Left ventricle myocardium inferior (tissue), 1 donor: ENCODE measurements at places on chromosomes 3 and 15. TPM values are rescaled to one million over a fixed set of nuclear protein-coding genes. Genes with fewer than 3 reads are reported as not detected.

- H3K27ac ChIP-seq, result no peak overlapping the region
- H3K4me3 ChIP-seq, result no peak overlapping the region
- no peaks in the 10 kb centered on the region for H3K36me3 ChIP-seq
- peaks cover 97% of the 10 kb centered on the region for H3K4me1 ChIP-seq
- H3K27me3 ChIP-seq, result no peaks in the 10 kb centered on the region
Measured at GRCh38 chr3:16936676-16937230, 52.0 kb downstream of the PLCL2 start.

DNA sequence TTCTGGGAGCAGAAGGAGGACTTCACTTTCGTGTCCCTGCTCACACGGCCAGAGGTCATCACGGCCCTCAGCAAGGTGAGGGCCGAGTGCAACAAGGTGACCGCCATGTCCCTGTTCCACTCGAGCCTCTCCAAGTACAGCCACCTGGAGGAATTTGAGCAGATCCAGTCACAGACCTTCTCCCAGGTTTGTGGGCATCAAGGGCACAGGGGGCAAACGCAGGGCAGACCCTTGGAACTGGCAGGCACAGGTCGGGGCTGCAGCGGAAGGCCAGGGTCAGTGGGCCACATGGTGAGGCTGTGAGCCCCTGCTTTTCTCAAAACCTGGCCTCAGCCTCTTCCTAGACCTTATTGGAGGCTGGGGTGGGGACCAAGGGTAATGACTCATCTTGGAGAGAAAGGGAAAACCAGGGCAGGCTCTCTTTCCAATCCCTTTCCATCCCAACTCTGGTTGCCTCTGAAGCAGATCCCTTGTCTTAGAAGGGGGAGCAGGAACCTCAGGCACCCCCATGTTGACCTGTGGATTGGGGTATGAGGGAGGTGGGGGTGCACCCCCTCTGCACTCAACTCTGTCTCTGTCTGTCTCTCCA, 29.5 kb downstream of the DNAH1 start:
- H3K4me3 ChIP-seq, result no peak overlapping the region
- H3K27ac ChIP-seq, result no peak overlapping the region
- H3K4me1 ChIP-seq, result peaks cover 27% of the 10 kb centered on the region
- H3K27me3 ChIP-seq, result no peaks in the 10 kb centered on the region
- DNase-seq, result no peak

- no peak overlapping the region for H3K4me3 ChIP-seq
- H3K4me1 ChIP-seq, result no peaks in the 10 kb centered on the region
- no peak overlapping the region for H3K27ac ChIP-seq
Measured at GRCh38 chr3:48528048-48528447, 24.1 kb upstream of the SHISA5 start.

DNA sequence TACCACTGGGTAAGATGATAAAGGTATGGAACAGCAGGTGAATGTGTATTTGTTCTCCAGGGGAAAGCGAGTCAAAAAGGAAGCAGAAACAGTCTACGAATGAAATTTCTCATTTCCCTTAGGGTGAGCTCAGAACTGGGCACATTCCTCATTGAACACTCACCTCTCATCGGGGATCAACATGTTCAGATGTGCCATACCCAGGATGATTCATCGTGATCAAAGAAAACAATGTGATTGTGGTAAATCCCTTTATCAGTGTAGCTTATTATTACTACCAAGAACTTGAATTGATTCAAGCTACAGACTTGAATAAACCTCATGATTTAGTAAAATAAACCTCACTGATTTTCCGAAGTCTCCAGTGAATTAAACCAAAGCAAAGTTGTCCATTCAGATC, 72.1 kb downstream of the GJD2 start:
- no peak for DNase-seq
- H3K27ac ChIP-seq, result no peak overlapping the region
- no peak overlapping the region for H3K4me3 ChIP-seq
- H3K27me3 ChIP-seq, result peaks cover 16% of the 10 kb centered on the region

GRCh38 chr3:196144383-196145105, 62.7 kb upstream of the TFRC start:
- no peak for DNase-seq
- no peaks in the 10 kb centered on the region for H3K4me1 ChIP-seq
- H3K36me3 ChIP-seq, result no peaks in the 10 kb centered on the region
- no peak overlapping the region for H3K27ac ChIP-seq
- H3K4me3 ChIP-seq, result no peak overlapping the region
- peaks cover 12% of the 10 kb centered on the region for H3K27me3 ChIP-seq

GRCh38 chr3:162365066-162365719, 868.6 kb downstream of the OTOL1 start:
- no peak overlapping the region for H3K27ac ChIP-seq
- peaks cover 41% of the 10 kb centered on the region for H3K4me1 ChIP-seq
- H3K4me3 ChIP-seq, result no peak overlapping the region

GRCh38 chr3:65660000-65660598, 378.6 kb downstream of the MAGI1 start:
- no peak for DNase-seq
- peaks cover 17% of the 10 kb centered on the region for H3K4me1 ChIP-seq
- H3K27me3 ChIP-seq, result no peaks in the 10 kb centered on the region
- H3K27ac ChIP-seq, result no peak overlapping the region
- no peaks in the 10 kb centered on the region for H3K36me3 ChIP-seq
- H3K4me3 ChIP-seq, result no peak overlapping the region

- no peaks in the 10 kb centered on the region for H3K4me1 ChIP-seq
- no peak for DNase-seq
- no peaks in the 10 kb centered on the region for H3K27me3 ChIP-seq
- no peak overlapping the region for H3K27ac ChIP-seq
- no peak overlapping the region for H3K4me3 ChIP-seq
- no peaks in the 10 kb centered on the region for H3K36me3 ChIP-seq
Measured at GRCh38 chr3:12278566-12278965, 10.3 kb upstream of the PPARG start.

- no peak for DNase-seq
- H3K4me1 ChIP-seq, result no peaks in the 10 kb centered on the region
- peaks cover 84% of the 10 kb centered on the region for H3K36me3 ChIP-seq
- no peak overlapping the region for H3K4me3 ChIP-seq
Measured at GRCh38 chr15:65172531-65172930, 12.6 kb downstream of the CLPX start.

DNA sequence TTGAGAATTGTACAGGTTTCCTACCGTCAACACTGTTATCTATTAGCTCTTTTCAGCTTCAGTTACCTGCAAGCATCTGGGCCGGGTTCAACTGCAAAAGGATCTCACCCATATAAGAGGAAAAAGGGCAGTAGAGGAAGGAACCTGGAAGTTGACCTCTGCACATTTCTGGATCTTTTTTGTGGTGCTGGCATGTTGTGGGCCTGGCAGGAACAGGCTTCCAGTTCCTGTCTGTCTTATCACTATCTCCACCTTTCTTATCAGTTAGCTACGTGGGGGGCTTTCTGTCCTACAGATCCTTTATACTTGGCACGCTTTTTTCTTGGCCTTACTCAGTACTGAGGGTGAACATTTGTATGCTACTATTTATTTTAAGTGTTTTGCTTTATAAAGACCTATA, 42.2 kb upstream of the TJP1 start:
- DNase-seq, result no peak
- H3K27me3 ChIP-seq, result no peaks in the 10 kb centered on the region
- H3K4me1 ChIP-seq, result peaks cover 64% of the 10 kb centered on the region
- peak overlapping the region; percentile 53 for H3K27ac ChIP-seq

GRCh38 chr3:42520336-42520735, 17.9 kb downstream of the VIPR1 start:
- H3K27me3 ChIP-seq, result no peaks in the 10 kb centered on the region
- no peaks in the 10 kb centered on the region for H3K36me3 ChIP-seq
- no peak overlapping the region for H3K4me3 ChIP-seq
- no peak for DNase-seq

DNA sequence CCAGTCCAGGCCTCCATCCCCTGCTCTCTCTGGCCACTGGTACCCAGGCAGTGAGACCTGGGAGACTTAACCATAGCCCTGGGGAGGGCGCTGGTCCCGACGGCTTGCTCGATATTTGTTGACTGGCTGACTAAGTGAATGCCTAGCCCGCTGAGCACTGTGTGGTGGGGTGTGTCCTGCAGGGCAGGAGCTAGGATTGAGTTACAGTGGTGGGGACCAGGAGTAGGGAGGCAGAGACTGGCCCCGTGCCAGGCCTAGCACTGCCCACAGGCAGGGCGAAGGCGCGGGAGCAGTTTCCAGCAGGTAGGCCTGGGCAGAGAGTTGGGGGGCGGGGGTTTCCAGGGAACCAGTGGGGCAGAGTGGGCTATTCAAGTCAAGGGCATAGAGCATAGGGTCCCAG, at the start of gene VILL:
TSS of gene VILL (plus strand) at position 260 of the 400 bp plus-strand sequence. CDS start 2,887 bp downstream, outside the sequence.
- no peak for DNase-seq
- H3K27ac ChIP-seq, result no peak within 1 kb of the TSS
- H3K27me3 ChIP-seq, result no peaks in the 10 kb centered on the region
- peaks cover 33% of the 10 kb centered on the region for H3K4me1 ChIP-seq
- H3K4me3 ChIP-seq, result no peak within 1 kb of the TSS
- H3K36me3 ChIP-seq, result no peaks in the 10 kb centered on the region

DNA sequence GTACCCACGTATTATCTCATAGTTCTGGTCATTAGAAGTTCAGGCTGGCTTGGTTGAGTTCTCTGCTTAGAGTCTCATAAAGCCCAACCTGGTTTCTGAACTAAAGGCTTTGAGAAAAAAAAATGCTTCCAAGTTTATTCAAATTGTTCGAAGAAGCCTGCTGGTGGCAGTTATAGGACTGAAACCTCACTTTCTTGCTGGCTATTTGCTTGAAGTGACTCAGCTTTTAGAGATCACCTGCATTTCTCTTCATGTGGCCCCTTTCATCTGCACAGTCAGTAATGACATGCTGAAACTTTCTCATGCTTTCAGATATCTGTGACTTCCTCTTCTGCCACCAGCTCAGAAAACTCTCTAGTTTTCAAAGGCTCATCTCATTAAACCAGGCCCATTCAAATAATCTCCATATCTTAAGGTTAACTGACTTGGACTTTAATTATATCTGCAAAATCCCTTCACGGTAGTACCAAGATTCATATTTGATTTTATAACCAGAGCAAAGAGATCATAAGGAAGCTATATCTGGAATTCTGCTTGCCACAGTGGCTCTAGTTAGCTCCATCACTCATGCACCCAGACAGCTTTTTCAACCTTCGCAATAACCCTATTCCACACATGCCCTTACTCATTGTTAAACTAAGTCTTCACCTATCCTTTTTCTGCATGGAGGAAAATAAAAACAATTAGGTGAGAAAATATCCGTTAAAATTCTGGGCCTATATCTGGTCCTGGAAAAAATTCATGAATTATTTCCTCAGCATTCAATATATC, 433.8 kb upstream of the CBLB start:
- no peak overlapping the region for H3K4me3 ChIP-seq
- H3K36me3 ChIP-seq, result no peaks in the 10 kb centered on the region
- no peak for DNase-seq
- H3K4me1 ChIP-seq, result no peaks in the 10 kb centered on the region
- H3K27ac ChIP-seq, result no peak overlapping the region

DNA sequence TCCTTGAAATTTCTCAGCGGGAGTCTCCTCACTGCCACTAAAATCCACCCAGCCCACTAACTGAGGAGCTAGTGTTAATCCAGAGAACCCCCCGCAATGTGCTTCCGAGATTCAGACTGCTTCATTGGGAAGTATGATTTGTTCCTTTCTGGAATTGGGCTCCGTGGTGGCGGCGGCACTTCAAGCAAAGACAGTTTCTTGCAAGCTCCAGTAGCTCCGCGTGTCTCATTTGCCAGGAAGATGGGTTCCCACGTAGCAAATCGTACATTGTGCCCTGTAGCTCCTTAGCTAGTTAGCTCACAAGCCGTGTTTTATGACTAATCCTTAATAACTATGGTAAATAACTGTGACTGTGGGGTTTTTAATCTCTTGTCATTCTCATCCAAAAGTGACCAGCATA, 45.4 kb downstream of the SLC6A1 start:
- no peak overlapping the region for H3K4me3 ChIP-seq
- no peak overlapping the region for H3K27ac ChIP-seq
- H3K36me3 ChIP-seq, result no peaks in the 10 kb centered on the region
- H3K27me3 ChIP-seq, result peaks cover 95% of the 10 kb centered on the region

DNA sequence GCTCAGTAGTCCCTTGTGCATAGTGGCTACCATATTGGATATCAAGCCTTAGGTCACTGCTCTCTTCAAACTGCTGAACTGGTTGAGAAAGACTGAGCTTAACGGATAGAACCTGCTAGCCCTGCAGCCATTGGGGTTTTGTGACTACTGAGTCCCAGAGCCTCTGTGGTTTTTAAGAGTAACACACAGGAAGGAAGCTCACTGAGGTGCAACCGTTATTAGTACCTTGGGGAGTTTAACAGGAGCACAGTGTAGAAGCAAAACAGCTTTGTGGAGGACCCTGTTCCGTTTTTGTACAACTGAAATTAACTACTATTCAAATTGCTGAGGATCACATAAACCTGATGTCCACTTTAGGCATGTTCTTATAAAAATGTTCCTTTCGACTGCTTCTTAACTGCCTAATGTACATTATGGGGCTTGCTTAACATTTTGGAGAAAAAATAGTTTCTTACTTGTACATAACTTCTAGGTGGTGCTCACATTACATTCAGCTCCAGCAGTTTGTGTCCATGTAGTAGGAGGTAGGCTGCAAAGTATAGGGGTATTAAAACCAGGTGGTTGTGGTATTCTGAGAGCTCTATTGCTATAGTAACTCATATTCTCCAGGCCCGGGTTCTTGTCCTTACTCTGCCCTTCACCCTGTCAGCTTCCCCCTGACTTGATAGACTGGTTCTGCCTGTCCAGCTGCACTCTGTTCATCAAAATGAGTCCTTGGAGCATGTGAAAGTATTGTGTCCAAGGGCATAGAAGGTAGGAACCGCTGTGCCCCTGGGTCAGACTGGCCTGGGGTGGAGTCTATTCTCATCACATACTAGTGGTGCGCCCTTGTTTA, 17.3 kb downstream of the PXK start:
- H3K4me3 ChIP-seq, result no peak overlapping the region
- H3K36me3 ChIP-seq, result no peaks in the 10 kb centered on the region
- no peak for DNase-seq
- H3K27me3 ChIP-seq, result no peaks in the 10 kb centered on the region
- no peak overlapping the region for H3K27ac ChIP-seq
- peaks cover 32% of the 10 kb centered on the region for H3K4me1 ChIP-seq

DNA sequence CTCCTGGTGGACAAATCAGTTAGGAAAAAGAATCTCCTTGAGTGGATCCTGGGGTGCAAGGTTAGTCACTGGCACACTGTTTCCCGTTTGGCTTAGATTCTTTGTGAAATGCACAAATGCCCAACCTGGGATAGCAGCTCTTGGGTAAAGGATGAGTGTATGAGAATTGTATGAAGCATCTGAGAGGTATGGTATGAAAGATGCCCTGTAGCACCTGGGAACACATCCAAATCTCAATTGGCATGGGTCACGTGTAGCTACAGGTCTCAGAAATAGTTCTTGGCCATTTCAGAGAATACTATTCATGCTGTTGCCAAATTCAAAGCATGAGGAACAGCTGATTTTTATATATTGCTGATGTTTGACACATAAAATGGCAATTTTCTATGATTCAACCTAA, 84.3 kb downstream of the KCNH8 start:
- no peak overlapping the region for H3K27ac ChIP-seq
- no peak overlapping the region for H3K4me3 ChIP-seq
- DNase-seq, result no peak
- no peaks in the 10 kb centered on the region for H3K27me3 ChIP-seq
- no peaks in the 10 kb centered on the region for H3K4me1 ChIP-seq

GRCh38 chr15:42373274-42373673, 14.0 kb downstream of the CAPN3 start:
- H3K27ac ChIP-seq, result no peak overlapping the region
- H3K4me3 ChIP-seq, result no peak overlapping the region

- H3K27ac ChIP-seq, result no peak overlapping the region
- DNase-seq, result no peak
- no peak overlapping the region for H3K4me3 ChIP-seq
- no peaks in the 10 kb centered on the region for H3K36me3 ChIP-seq
Measured at GRCh38 chr3:70531063-70531657, 218.7 kb upstream of the MDFIC2 start.

The RARB gene
- total RNA-seq, result 15.6 TPM

The TRH gene
- not detected for total RNA-seq

The TGM5 gene
- total RNA-seq, result not detected

The GOLGA6L9 gene
- total RNA-seq, result 0.99 TPM

The CYP1A1 gene
- total RNA-seq, result 0.41 TPM

The ARGFX gene
- not detected for total RNA-seq

The MYL3 gene
- total RNA-seq, result 7,440 TPM
